ENCODE measurements at places on chromosomes 3 and 15.

DNA sequence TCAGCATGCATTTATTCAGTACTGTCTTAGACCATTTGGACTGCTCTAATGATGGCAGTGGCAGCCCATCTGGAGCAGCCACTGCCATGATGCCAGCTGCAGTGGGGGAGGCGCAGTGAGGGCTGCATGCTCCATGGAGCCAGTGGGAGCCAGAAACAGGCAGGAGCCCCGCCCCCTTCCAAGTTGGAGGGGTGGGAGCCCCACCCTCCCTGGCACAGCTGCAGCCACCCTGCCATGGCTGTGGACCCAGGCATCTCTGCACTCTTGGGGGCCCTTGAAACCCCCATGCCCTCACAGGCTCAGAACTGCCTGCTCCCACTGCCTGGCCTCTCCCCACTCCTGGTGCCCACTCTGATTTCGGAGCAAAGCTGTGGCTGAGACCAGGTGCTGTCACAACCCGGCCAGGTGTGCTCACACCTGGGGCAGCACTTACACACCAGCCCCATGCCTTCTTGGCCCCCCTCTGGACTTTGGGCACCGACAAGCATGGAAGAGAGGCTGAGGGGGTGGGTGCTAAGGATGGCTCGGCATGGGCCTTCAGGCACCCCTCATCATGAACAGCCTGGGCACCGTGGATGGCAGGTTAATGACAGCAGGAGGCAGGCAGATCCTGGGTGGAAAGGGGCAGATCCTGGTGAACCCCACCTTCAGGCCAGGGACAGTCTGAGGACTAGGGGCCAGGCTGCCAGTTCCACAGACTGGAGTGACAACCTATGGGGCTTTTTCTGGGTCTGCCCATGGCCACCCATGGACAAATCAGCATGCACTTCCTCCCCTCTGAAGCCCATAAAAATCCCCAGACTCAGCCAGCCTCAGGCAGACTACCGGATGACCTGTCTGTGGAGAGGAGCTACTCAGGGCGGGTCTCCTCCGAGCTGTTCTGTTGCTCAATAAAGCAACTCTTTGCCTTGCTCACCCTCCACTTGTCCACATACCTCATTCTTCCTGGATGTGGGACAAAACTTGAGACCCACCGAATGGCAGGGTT, 18.3 kb downstream of the TBC1D21 start:
- no peak for DNase-seq

- peak; percentile 34 for DNase-seq
These were observed 703.7 kb downstream of the NLGN1 start for GRCh38 chr3:174101244-174101643.

GRCh38 chr3:147619921-147620560, 210.9 kb downstream of the ZIC1 start:
- peak; percentile 4 for DNase-seq

- DNase-seq, result no peak
These were observed 456.1 kb downstream of the MFSD1 start for GRCh38 chr3:159257954-159258353.

DNA sequence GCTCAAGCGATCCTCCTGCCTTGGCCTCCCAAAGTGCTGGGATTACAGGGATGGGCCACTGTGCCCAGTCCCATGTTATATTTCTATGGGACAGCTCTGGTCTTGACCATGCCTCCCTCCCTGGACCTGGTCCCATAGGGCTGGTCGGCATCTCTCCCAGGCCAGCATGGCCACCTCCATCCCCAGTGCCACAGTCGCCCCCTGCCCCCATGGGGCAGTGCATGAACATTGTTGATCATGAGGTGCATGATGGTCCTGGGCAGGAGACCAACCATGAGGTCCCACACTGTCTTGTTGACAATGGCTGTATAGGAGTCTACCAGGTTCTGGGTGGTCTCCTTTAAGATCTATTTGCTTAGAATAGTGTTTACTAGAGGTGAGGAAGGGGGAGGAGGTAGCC, 6.5 kb downstream of the RPS17 start:
- no peak for DNase-seq
